ENCODE measurements at places on chromosomes 7 and 10.

DNA sequence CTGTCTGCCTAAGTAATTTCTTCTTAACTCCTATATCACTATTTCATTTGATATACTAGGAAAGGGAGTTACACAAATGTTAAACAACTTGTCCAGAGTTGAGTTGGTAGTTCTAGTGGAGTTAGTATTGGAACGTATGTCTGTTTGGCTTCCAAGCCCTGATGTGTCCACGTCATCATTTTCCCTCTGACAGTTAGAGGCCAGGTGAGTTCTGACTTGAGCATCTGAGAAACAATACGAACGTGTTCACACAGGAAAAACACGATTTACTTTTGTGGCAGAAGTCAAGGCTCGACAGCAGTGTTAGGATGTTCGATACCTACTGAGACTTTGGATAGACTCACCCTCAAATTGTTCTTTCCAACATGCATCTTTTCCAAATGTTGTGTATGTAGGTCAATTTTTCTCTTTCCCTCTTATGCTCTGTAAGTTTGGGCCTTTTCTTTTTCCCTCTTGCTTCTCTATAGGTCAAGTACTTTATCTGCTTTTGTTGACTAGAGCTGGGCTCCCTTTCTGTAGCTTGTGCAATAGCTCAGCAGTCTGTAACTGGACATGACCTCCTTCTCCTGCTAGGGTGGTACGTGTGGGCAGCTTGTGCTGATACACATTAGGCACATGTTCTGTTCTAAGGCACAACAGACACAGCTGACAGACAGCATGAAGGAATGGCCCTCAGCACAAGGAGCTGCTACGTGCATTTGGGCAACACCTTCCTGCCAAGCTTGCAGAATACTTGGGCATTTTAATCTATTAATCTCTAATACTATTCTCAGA, 222.9 kb downstream of the PTEN start:
- no peak for DNase-seq

- DNase-seq = no peak
These were observed 31.8 kb downstream of the MDFIC start for GRCh38 chr7:114953724-114954123.

GRCh38 chr7:27750316-27750715, 10.4 kb downstream of the TAX1BP1 start:
- no peak for DNase-seq

- no peak for DNase-seq
These were observed 35.6 kb upstream of the CHCHD3 start for GRCh38 chr7:133117452-133117851.

DNA sequence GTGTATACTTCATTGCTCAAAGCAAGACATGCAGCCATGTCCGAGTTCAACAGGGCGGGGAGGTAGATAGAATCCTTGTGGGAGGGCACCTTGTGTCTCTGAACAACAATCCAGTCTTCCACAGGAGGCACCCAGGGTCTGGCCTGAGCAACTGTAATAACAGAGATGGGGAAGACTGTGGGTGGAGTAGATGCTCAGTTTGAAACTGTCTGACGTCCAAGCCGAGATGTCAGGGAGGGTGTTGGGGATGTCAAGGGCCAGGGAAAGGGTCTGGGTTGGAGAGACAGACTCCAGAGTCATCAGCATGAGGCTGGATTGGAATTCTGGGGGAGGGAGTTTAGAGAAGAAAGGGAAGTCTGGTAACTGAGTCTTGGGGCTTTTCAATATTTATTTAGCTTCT, 88.0 kb downstream of the FANK1 start:
- DNase-seq = no peak

DNA sequence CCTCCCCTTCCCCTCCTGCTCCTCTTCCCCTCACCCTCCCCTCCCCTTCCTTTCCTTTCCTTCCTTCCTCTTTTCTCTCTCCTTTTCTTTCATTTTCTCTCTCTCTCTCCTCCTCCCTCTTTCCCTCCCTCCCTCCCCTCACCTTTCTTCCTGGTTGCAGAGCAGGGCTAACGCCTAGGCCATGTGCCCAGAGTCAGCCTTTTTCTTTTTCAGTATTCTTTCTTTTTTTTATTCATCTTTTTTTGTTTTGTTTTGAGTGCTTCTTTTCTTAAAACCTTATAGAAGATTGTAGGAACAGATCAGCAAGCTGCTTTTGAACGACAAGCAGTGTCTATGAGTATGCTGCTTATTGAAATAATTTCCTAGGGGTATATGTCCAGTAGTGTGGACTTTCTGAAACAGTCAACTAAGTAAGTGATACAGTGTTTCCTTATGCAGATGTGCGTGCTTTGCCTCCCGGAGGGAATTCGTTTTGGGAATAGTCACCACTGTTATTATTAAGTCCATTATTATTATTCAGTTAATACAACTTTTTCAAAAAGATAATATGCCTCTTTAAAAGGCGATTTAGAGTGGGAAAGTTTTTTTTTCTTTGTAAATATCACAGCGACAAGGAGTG, 219.2 kb downstream of the CAMK1D start:
- DNase-seq = no peak

- DNase-seq = no peak
These were observed 106.2 kb upstream of the RET start for GRCh38 chr10:42970451-42971250.

- DNase-seq = peak; percentile 60
These were observed 1.1 kb downstream of the DDIT4 start for GRCh38 chr10:72274730-72275350.

- DNase-seq = no peak
These were observed 16.2 kb upstream of the ZNF488 start for GRCh38 chr10:47400251-47400650.

DNA sequence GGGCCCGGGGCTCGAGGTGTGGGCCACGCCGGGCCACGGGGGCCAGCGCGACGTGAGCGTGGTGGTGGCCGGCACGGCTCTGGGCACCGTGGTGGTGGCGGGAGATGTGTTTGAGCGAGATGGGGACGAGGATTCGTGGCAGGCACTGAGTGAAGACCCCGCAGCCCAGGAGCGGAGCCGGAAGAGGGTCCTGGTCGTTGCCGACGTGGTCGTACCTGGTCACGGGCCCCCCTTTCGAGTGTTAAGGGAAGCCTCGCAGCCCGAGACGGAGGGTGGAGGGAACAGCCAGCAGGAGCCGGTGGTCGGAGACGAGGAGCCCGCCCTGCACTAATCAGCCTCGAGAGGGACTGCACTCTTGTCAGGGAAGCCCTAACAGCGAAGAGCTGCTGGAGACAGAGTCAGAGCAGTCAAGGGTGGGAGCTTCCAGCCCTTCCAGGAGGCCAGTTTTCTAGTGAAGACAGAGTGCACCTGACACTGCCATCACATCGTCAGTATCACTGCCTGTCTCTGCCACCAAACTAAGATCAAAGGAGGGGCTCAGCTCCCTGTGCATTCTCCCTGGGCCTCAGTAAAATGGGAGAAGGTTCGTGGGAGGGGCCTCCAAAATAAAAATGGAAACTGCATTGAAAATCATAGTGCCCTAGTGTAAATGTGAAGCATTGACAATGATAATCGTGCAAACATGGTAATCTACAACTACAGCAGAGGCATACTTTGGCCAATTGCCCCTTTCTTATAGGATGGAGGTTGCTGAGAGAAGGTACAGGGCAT, 1.3 kb downstream of the MBLAC1 start:
- DNase-seq = no peak

DNA sequence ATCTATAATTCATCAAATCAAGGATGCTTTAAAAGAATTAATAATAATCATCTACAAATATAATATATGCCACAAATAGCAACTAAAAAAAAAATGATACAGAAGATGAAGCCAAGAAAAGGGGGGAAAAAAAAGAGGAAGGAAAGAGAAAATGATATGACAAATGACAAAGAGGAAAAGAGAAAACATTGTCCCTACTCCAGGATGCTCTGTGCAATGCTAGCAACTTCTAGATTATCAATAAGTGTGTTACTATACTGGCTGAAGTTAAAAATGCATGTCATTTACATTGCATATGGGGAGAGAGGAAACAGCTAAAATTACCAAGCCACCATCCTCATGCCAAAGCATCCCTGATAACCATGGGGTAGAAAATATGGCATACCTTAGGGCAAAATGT, 104.2 kb downstream of the SFMBT2 start:
- no peak for DNase-seq

DNA sequence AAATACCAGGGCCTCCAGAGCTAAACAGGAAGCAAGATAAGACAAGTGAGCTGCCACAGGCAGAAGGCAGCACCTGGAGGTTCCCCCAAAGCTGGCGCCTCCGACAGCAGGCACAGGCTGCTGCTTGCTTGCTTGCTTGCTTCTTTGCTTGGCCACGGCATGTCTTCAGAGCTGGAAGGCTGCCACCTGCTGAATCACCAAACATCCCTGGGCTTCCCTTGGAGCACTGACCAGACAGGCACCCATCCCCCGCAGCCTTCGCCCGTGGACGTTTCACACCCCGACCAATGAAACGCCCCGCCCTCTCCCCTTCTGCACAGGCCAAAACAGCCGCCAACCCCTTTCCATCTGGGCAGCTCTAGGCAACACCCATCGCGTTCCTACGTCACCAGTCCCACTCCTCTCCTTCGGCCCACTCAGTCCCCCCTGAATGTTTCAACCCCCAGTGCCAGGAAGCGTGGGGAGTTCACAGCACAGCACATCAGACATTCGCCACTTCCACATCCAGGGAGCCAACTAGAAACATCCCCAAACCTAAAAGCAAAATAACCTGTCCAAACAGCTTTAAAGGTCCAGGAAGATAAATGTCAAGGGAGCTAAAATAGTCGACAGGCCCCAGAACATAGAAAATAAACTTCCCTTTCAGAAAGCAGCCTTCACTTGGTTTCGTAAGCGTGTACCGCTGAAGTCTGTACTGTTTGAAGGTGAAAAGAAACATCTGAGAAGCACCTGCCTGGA, 1.6 kb downstream of the SGMS1 start:
- peak; percentile 94 for DNase-seq

DNA sequence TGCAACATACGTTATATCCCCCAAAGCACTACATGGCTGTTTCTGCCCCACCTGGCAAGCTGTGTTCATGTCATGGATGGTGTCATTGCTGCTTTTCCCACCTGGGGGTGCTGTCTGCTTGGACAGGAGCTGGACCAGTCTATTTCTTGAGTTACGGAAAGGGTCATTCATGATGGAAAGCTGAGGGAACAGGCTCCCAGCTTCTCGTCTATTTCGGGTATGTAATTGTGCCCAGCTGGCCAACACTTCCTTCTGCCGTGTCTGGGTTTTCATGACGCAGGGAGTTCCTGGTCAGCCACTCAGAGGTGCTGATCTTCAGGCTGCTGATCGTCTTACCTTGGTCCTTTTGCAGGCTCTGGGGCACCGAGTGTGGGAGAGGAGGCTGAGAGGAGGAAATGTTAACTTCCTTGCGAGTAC, 8.6 kb downstream of the BTBD16 start:
- peak; percentile 34 for DNase-seq

DNA sequence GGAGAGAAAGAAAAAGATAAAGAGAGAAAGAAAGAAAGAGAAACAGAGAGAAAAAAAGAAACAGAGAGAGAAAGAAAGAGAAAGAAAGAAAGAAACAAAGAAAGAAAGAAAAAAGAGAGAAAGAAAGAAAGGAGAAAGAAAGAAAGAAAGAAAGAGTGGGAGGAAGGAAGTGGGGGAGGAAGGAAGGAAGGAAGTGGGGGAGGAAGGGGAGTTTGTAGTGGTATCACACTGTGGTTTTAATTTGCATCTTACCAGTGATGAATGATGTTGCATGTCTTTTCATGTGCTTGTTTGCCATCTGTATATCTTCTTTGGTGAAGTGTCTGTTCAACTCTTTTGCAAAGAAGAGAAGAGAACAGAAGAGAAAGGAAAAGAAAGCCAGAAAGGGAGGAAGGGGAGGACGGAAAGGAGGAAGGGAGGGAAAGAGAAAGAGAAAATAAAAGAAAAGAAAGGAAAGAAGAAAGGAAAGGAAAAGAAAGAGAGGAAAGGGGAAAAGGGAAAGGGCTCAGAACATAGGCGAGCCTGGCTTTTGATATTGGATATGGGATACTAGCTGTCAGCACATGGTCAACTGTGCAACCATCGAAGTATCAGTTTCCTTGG, 79.2 kb upstream of the FRMD4A start:
- no peak for DNase-seq

DNA sequence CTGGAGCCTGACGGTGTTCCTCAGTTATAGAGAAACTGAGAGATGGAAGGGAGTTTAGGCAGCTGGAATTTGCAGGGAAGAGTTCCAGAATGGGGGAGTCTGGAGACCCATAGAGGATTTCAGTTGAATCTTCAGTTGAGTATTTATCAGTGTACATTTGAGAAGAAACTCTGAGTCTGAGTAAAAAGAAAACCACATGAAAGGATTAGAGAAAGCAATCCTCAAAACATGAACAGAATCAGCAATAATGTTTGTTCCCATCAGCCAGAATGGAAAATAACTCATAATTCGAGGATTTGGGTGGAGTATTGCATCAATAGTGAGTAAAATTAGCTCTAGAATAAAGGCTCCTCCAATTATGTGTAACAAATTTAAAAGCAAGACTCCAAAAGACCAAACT, 130.0 kb upstream of the AHR start:
- no peak for DNase-seq

- DNase-seq = peak; percentile 28
These were observed 758.0 kb upstream of the LRRTM3 start for GRCh38 chr10:66167816-66168215.

DNA sequence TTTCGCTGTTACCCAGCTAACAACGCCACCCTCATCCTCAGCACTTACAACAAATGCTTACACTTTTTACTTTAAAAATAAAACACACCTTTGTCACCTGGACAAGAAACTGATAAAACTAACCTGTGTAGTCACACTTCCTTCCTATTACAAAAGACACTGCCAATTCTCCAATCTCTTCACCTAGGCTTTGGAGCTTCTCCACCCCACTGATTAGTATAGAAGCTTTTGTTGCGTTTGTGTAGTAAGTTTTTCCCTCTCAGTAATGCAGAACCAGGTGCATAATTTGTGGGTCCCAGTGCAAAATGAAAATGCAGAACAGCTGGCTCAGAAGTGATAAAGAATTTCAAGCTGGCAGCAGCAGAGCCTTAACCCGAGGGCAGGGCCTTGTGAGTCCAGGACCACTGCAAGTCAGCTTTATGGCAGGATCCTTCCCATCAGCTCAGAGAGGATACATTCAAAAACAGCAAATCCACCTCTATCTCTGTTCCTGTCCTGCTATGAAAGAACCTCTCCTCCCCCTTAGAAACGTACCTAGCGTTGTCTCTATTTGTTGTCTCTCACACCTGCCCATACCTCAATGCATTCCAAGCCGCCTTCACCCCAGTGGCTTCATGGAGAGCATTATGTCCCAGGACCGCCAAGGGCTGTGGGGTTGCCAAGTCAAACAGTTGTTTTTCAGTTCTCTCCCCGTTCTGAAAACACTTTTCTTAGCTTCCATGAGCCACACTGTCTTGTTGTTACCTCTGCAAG, 40.3 kb upstream of the EGFR start:
- no peak for DNase-seq
